ENCODE measurements at places on chromosomes 5 and 9. TPM values are rescaled to one million over a fixed set of nuclear protein-coding genes. Genes with fewer than 3 reads are reported as not detected.

DNA sequence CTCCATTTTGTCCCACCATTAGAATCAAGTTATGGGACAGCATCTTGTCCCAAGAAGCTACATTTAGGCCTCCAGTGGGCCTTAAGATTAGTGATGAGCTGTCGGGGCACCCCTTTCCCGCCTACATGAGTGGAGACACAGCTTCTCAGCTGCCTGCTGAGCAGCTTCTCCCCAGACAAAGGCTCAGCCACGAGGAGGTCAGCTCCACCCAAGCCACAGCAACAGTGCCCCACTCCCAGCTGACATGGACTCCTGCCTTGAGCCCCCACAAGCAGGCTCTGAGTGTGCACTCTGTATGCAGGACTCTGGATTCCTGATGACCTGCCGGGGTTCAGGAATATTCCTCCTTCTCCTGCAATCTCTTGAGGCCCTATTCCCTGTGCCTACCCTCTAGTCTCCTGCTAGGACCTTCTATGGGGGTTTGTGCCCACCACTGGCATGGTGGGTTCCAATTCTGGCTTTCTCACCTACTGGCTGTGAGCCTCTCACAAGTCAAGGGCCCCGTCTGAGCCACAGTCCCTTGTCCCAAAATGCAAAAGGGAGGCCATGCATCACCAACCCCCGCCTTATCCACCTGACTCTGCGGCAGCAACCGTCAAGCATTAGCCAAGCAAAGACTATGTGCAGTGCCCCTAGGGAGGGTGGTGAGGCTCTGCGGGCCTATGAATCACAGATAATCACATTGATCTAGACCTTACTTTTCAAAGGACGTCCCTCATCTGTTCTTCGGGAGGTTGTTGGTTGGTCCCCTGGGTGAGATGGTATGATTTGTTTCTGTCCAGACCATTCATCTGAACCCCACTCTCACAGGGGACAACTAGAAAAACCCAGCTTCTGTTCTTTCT lies 269.1 kb downstream of the MED10 start:
- DNase-seq, result no peak

DNA sequence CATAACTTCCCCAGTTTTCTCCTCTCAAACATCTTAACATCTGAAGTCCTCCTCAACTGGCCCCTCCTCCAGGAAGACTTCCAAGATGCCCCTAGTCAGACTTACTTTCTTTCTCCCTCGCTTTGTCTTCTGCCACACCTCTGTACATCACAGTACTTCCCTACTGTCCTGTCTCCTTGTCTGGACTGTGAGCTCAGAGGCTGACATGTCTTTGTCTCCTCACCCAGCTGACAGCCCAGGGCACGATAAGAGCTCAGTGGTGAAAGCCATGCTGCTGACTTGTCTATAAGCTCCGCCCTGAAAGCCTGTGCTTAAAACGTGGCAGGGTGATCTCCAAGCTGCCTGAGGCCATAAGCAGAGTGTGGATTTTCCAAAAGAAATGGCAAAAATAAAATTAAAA lies 33.0 kb upstream of the SLC25A51 start:
- DNase-seq, result peak; percentile 76

- no peak for DNase-seq
These were observed 792.1 kb downstream of the DTWD2 start for GRCh38 chr5:118196229-118196628.

DNA sequence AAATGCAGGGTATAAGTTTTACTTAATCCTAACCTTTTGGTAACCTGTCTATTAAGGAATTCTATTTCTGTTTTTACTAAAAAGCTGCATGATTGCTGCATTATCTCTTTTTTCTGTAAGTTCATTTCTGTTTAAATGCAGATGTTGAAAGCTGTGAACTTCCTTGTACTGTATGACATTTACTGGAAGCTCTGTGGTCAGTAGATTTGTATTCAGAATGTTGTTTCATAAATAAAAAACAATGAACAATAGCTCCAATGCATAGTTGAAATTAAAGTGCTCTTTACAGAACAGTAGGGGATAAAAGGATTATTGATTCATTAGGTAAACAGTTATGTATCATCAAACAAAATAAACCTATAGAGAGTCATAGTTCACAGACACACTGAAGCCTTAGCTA lies 46.5 kb upstream of the FKTN start:
- DNase-seq, result no peak

DNA sequence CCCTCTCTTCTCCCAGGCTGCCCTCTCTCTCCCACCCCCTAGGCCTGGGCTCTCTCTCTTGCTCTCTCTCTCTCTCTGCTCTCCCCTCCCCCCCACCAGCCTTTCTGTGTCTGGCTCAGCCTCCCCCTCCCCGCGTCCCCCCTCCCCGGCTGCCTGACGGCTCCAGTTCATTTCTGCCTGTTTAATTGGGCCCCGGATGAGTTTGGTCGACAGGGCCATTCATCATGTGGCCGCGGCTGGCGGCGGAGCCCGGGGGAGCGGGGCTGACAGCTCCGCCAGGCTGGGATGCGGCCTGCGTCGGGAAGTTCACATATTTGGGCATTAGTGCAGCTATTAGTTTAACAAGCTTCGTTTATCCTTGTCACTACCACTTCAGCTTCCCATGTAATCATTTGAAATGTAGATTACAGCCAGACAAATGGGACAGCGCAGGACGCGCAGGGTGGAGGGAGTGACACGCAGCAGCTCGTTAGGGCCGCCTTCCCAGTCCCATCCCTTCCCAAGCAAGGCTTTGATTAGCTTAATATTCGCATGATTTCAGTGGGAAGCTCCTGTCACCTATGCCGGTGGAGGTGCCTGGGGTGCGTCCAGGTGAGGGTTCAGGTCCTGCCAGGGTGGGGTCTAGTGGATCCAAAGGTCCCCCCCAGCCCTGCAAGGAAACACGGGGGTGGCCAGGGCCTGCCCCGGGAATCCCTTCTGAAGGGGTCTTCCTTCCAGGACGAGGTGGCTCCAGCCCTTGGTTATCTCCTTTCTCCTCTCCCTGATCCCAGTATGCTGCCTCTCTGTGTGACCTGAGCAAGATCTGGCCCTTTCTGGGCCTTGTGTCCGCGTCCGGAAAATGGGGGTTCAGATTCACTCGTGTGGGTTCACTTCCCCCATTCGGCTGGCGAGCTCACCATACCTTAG lies 214.8 kb downstream of the PAX5 start:
- no peak for DNase-seq

DNA sequence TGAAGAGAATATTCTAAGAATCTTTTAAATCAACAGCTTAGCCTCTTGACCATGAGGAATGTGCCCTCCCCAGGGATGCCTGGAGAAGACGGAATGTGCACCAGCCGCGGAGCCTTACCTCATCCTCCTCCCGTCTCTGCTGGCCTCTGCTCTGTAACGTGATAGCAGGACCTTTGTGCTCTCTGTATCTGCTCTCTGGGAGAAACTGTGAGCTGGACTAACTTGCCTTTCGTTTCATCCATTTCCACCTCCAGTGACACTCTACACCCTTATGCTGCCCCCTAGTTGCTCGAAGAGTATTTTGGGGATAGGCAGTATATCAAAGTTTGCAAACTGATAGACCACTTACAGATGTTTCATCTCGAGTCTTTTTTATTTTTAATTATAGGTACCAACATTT lies 141.4 kb downstream of the NPR3 start:
- DNase-seq, result peak; percentile 84

DNA sequence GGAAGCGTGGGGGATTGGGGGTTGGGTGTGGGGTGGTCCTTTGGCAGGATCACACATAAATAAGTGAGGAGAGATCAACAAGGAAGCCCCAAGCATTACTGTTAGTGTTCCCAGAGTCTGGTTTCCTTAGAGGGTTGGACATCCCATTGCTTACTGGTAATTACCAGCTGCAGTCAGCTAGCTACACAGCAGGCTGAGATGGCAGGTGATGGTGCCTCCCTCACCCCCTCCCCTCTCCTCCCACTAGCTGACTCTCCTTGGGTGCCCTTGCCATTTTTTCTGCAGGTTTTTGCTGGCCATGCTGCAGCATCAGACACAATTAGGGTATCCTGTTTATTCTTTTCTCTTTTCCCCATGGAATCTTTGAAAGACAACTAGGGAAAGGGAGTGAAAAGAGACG lies 107.5 kb upstream of the TLR4 start:
- no peak for DNase-seq

GRCh38 chr9:115118879-115119218 lies 892 bp upstream of the TNC start:
- peak; percentile 86 for DNase-seq

DNA sequence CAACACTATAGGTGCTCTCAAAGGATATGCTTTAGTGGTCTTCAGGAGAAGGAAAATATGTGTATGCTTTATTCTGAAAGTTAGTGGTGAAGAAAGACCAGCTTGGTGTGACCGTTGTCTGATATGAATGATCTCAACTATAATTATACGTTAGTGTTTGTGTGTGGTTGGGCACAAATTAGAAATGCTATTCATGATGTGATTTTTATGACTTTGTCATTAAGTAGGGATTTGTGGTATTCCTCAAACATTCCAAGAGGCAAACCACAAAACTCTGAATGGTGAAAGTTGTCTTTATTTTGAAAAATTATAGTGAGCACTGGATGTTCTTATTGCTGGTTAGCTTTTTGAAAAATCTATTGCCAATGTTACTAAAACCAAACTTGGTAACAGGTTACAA lies 6.2 kb upstream of the F2R start:
- DNase-seq, result peak; percentile 80

DNA sequence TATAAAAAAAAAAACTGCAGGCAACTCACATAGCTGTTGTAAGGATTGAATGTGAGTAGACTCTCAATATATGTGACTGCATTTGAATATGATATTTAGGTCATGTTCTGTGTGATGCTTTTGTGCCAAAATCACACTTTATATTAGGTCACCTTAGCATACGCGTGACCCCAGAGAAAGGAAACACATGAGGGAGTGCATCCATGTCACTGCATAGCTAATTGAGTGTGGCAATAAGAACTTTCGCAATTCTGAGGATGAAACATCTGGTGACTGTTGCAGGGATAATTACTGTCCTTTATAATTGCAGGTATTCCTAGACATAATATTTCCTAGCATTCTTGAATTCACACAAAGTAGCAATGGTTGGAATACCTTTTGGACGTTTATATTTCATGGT lies 459.5 kb upstream of the KLF4 start:
- no peak for DNase-seq

DNA sequence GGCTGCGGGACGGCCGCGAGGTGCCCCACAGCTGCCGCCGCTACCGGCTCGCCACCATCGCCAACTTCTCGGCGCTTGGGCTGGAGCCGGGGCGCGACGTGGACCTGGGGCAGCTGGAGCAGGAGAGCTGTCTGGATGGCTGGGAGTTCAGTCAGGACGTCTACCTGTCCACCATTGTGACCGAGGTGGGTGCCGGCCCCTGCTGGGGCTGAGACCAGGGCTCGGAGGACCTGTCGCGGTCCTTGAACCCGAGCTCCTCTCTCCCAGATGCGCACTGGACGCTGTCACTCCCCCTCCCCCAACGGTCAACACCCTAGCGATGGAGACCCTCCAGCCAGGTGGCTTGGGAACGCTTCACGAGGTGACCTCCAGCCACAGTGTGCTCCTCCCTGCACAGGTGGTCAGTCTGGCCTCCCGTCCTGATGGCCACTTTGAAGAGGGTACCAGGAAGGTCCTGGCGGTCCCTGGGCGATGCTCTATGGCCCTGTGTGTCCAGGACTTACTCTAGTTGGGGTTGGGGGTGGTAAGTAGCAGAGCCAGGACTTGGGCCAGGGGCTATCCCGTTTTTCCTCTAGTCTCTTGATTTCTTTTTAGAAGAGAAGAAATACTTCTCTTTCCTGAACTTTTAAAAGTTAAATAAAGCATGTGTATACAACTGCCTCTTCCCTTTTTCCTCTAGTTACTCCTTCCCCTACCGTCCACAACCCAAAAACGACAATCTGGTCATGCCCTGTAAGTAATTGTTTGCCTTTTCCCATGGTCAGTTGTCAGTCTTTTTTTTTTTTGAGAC lies 866 bp downstream of the SLC22A5 start:
- no peak for DNase-seq

DNA sequence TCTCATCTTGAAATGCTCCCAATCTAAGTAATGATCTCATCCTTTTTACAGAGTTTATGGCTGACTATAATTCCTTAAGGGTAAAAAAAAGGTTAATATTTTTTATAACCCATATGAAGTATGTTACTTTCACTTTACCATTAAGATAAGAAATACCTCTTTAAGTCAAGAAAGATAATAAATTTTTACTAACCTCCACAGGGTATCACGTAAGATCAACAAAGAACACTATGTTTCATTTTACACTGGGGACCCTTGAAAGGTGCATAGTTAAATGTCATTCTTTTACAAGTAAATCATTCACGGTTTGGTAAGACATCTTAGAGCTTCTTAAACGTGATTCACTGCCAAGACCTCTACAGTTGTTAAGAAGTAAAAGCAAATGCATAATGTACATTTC lies 472.7 kb upstream of the CDH9 start:
- DNase-seq, result no peak

DNA sequence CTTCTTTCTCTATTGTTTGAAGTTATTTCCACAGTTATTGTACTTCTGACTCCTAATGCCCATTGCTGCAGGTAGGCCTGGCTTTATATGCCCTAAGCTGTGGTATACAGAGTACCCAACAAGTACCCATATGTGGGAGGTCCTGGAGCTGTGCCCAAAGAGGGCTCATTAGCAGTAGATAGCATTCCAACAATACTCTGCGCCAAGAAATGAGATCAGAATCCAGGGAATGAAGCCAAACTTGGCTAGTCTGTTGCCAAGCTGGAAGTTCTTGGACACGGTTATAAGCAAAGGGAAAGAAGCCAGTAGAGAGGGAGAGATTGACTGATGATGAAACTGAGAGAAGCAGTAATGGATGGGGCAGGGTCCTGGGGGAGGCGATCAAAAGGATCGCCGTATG lies 29.7 kb upstream of the FAM169A start:
- peak; percentile 80 for DNase-seq

DNA sequence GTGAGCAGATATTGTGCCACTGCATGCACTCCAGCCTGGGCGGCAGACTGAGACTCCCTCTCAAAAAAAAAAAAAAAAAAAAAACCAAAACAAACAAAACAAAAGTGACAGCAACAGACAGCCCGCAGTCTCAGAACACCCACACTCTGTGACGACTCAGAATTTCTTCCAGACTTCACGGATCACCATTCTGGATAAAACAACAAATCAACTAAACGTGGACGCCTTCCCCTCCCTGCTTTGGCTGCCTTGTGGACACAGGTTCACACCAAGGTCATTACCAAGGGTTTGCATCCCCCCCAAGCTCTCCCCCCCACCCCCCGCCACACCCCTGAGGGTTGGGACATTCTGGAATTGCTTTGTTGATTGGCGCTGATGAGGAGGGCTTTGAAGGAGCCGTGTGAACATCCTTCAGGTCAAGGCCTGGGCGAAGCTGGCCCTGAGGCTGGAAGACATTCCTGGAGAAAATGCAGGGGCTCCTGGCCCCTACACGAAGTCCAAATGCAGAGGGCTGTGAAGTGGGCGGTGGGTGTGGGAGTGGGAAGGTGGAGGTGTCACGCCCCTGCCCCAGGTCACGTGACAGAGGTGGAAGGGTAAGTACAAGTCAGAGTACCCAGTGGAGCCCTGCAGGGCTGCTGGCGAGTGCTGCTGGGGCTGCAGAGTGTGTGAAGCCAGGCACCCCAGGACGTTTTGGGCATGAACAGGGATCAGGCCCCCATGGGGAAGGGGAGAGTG lies 10.1 kb downstream of the LCN10 start:
- DNase-seq, result no peak

The SH3RF2 gene
- 6.7 TPM for total RNA-seq

The EGFLAM gene
- 0.08 TPM for total RNA-seq

The ANKRD31 gene
- 0.16 TPM for total RNA-seq

The POU5F2 gene
- 3.1 TPM for total RNA-seq

The RASGEF1C gene
- not detected for total RNA-seq

The ZBED3 gene
- total RNA-seq, result 0.90 TPM

The PRUNE2 gene
- 122 TPM for total RNA-seq

The TIMD4 gene
- not detected for total RNA-seq

The PCDHGC3 gene
- total RNA-seq, result 53.7 TPM

The ADRB2 gene
- total RNA-seq, result 0.16 TPM
